Islet precursor cell (in vitro differentiated cells): ENCODE measurements at places on chromosomes 13 and 19.

DNA sequence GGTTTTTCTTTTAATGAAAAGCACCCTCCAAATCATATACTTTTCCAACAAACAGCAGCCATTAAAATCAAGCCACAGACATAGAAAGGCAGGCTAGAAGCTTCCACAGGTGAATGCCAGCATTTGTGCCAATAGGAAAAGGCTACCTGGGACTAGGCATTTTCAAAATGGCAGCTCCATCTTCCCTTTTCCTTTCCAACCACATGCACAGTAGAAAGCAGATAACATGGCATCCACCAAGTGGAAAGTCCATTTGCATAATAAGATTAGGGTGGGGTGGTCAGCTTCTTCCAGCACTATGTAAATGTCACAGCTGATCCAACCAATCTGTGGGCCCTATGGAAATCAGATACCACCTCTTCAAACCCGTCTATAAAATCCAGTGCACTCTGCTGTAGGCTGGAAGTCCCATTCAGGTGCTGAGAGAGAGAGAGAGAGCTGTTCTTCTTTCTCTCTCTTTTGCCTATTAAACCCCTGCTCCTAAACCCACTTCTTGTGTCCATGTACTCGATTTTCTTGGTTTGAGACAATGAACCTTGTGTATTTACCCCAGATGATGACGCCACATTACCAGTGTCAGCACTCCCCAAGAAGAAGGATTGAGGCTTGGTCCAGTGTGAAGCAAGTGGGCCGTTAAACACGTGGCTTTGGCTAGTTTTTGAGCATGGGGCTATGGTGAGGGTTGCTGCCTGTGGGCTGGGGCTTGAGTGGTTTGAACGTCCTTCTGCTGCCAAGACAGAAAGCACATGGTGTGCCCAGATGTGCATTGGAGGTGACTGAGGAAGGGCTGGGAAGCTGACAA, 24.2 kb upstream of the IGFL1 start:
- no peak for DNase-seq

DNA sequence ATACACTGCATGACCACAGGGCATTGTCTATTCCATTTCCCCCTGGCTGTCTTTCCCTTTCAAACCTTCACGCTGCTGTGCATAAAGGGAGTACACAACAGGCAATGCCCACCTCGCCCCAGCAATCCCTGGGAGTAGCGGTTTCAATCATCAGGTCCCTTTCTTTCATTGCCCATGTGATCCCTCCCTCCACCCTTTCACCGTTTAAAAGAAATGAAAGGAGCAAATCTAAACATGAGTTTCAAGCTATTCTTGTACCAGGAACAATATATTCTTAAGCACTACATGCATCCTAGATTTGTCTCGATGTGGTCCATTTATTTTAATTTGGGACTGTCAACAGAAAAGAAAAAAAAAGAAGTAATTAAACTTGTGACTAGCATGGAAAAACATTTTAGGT, 123.4 kb upstream of the ARGLU1 start:
- DNase-seq, result no peak

DNA sequence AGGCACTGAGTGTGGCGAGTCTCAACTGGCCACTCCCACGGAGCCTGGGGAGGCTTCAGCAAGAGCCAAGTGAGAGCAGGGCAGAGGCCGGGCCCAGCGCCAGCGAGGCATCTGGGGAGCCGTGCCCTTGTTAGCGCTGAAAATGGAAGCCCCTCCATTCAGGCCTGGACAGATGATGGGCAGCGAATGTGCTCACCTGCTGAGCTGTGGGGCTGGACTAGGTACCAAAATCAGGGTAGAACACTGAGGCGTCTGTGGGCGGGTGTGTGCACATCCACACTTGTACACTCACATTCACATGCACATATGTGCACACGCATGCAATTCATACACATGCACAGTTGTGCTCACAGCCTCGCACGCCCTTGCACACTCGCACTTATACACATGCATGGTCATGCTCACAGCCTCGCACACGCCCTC, 20.7 kb downstream of the NAXD start:
- no peak for DNase-seq

DNA sequence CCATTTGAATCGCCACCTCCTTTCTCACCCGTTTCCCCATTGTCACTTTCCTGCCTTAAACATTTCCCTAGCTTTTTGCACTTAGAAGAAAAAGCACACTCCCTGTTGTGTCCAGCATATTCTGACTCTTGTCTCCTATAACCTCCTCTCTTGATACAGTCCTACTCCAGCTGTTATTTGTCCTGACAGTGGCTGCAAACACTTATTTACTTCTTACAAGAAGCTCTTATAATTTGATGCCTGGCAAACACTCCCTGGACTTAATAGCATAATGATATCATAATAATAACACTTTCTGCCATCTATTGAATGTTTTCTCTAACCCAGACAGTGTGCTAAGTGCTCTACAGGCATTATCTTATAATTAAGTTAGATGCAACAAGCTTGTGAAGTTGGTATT, 76.6 kb downstream of the DGKH start:
- DNase-seq, result no peak

GRCh38 chr13:30429235-30429634, 6.9 kb downstream of the UBE2L5 start:
- DNase-seq, result no peak

GRCh38 chr19:46484656-46485055, 11.0 kb downstream of the PNMA8B start:
- no peak for DNase-seq

GRCh38 chr19:54708781-54709180, 15.5 kb upstream of the KIR3DL3 start:
- DNase-seq, result no peak

GRCh38 chr13:62209529-62209928, 793.9 kb upstream of the PCDH20 start:
- DNase-seq, result no peak

DNA sequence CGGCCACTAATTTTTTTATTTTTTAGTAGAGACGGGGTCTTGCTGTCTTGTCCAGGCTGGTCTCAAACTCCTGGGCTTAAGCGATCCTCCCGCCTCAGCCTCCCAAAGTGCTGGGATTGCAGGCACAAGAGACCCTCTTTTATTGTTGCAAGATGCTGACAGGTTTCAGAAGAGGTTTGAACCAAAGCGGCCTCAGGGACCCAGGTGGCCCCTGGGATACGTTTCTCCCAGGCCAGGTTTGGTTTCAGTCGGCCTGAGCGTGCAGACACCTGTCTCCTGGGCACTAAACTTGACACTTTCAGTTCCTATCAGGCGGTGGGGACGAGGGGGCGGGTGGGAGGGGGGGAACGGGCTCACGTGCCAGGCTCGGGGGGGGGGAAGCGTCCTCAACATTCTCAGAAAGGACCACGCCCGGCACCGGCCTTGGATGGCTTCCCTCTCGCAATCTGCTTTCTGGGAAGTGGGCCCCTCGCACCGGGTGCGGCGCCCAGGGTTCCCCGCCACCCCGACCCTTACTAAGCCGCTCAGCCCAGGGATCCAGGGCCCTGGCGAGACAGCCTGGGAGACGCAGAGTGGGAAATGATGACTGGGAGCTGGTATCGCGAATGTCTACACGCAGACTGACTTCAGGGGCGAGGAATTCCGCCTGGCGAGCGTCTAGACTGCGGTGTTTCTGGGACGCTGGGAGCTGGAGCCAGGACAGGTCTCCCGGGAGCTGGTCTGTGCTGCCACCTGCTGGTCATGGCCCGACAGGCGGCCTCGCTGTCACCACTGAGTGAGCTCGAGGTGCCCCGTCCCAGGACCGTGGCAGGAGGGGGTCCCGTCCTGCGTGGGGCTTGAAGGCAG, 91.6 kb downstream of the GNG7 start:
- peak; percentile 99 for DNase-seq

- no peak for DNase-seq
Observed at GRCh38 chr19:41398050-41398418, 416 bp downstream of the BCKDHA start.

GRCh38 chr13:74210693-74211393, 76.6 kb upstream of the KLF12 start:
- peak; percentile 62 for DNase-seq

DNA sequence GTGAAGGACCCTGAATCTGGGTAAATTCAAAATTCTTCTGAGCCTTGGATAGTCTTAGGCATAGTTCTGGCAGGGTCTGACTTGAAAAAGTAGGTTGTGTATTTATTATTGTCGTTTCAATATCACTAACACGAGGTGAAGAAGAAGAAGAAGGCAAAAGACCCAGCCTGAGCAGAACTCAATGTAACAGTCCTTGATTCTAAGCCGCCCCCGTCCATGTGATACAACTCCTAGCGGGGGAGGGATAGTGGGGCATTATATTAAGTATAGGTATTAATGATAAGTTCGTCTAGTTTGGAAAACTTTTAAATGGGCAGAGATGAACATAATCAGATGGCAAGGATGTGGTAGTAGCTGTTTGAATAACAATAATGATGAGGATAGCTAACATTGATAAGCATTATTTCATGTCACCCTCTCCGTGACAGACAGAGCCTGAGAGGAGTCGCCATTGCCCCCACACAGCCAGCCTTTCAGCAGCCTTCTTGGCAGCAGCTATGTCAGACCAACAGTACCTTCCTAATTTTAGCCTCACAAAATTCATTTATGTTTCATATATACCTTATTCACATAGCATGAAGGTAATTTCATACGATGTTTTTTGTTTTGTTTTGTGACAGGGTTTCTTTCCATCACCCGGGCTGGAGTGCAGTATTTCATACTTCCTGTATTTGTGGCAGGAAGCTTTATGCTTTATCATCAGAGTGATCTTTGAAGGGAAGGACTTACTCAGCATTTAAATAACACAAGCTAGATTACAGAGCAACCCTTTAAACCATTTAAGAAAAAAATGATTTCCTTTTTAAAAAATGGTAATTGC, 64.4 kb upstream of the NPAS1 start:
- no peak for DNase-seq

DNA sequence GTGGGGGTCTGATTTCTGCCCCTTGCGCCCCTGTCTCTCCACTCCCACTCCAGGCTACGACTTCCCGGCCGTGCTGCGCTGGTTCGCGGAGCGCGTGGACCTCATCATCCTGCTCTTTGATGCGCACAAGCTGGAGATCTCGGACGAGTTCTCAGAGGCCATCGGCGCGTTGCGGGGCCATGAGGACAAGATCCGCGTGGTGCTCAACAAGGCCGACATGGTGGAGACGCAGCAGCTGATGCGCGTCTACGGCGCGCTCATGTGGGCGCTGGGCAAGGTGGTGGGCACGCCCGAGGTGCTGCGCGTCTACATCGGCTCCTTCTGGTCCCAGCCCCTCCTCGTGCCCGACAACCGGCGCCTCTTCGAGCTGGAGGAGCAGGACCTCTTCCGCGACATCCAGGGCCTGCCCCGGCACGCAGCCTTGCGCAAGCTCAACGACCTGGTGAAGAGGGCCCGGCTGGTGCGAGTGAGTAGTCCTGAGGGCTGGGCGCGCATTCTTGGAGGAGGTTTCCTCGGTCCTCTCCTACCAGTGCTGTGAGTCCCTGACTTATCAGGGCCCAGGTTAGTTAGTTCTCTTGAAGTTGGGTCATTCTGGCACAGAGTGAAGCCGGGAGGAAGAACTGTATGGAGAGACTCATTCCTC, 12.7 kb downstream of the EHD2 start:
- DNase-seq, result no peak

DNA sequence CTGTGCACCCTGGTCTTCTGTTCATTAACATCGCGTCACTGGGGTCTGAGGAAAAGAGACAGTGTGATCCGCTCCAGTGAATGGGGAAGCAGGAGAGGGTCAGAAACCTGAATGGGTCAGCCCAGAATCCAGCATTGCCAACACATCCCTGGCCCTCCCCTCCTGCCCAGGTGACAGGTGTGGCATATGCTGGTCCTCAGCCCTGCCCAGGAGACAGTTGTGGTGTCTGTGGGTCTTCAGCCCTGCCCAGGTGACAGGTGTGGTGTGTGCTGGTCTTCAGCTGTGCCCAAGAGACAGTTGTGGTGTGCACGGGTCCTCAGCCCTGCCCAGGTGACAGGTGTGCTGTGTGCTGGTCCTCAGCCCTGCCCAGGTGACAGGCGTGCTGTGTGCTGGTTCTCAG, 8.0 kb downstream of the TFDP1 start:
- peak; percentile 41 for DNase-seq

DNA sequence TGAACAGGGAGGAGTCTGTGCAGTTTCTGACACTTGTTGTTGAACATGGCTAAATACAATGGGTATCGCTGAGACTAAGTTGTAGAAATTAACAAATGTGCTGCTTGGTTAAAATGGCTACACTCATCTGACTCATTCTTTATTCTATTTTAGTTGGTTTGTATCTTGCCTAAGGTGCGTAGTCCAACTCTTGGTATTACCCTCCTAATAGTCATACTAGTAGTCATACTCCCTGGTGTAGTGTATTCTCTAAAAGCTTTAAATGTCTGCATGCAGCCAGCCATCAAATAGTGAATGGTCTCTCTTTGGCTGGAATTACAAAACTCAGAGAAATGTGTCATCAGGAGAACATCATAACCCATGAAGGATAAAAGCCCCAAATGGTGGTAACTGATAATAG, 16.1 kb downstream of the CEACAM6 start:
- DNase-seq, result no peak

GRCh38 chr13:74530011-74530410, 395.8 kb upstream of the KLF12 start:
- no peak for DNase-seq

GRCh38 chr19:28652765-28653164, 560.2 kb downstream of the UQCRFS1 start:
- no peak for DNase-seq

- no peak for DNase-seq
Observed at GRCh38 chr19:11031421-11032070, 57.7 kb upstream of the LDLR start.
